ENCODE measurements at places on chromosomes 13 and 19.

DNA sequence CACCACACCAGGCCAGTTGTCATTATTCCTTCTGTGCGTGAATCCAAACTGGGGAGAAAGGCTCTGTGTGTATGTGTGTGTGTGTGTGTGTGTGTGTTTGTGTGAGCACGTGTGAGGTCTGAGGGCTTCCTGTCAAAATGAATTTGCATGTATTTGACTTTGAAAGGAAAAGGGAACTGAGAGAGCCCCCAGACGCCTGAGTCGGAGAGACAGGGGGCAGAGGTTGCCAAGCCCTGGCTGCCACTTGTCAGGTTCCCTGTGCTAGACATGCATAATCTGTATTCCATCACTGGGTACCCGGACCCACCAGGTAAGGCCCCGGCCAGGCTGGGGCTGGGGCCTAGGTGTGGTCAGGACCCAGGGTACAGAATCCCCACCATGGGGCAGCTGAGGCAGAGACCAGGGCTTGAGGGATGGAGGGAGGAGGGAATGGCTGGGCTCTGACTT, at the start of gene CLEC17A:
CLEC17A (plus strand) TSS at position 191 of the 447 bp plus-strand sequence; CDS start at position 268, 77 bp downstream.
- no peak for DNase-seq

DNA sequence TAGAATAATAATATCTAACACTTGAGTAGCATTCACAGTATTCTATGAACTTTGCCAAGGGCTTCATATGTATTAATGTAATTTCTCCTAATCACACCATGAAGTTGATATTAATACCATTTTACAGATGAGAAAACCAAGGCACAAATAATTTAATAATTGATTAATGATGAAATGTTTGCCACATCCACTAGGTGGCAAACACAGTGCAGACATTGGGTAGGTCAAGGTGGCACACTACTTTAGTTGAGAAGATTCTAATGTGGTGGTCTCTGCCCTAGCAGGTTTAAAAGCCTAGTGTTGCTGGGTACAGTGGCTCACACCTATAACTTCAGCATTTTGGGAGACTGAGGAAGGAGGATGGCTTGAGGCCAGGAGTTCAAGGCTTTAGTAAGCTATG, 412.4 kb downstream of the SUCLA2 start:
- DNase-seq: no peak

- no peak for DNase-seq
Observed at GRCh38 chr19:2084993-2085720, 11.0 kb downstream of the MOB3A start.

- no peak for DNase-seq
Observed at GRCh38 chr19:45889210-45889885, 3.4 kb upstream of the IRF2BP1 start.

DNA sequence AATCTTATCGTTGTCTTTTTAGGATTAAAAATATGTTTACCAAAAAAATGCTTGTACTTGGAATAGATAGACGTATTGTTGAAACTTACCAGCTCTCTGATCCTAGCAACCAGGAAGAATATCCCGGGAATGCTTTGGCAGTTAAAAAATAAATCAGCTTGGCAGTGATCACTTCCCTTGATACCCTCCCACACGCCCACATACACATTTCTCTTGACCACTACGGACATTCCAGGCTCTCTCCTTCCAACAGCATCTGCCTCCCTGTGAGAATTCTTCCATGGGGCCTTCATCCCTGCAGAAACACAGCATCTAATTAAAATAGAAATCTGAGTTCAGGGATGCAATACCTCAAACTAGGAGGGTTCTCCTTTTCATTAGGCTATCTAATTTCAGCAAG, 57.9 kb downstream of the THSD1 start:
- DNase-seq: no peak

- DNase-seq: no peak
Observed at GRCh38 chr19:51792932-51793331, 2.0 kb upstream of the FPR3 start.
